ENCODE measurements at places on chromosomes 6 and 20.

GRCh38 chr6:126826166-126826714 is 292.2 kb upstream of the RSPO3 start:
- no peak for DNase-seq

DNA sequence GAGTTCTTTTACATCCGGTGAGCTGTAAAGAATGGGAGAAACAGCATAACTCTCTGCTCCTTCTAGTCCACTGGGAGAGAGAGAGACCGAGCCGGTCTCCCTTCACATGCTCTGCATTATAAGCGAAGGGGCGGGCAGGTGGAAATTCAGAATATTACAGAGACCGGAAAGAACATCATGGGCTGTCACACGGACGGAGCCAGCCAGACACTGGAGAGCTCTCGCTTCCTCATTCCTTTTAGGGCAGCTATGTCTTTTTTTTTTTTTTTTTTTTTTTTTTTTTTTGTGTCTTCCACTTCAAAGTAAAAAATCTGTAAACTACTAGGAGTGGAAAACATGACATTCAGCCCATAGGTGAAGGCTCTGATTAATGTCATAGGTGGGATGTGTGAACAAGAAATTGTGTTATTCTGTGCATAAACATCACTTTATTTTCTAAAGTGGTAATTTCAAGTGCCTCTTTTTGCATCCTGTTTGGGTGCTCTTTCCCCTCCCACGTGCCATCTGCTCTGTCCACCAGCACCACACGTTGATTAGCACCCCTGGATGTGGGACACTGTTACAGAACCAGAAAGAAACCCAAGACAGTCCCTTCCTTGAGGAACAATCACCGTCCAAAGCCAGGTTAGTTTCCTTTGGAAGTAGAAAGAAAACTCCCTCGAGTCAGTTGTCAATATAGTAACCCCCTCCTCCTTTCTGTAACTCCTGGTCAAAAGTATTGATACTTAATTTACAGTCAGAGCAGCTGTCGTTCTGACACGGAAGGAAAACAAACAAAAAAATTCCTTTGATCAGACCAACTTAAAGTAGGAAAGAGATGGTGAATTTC is at the start of gene TAGAP:
TAGAP (minus strand) TSS at position 93 of the 829 bp plus-strand sequence. CDS start 845 bp downstream, outside the sequence.
- no peak for DNase-seq

DNA sequence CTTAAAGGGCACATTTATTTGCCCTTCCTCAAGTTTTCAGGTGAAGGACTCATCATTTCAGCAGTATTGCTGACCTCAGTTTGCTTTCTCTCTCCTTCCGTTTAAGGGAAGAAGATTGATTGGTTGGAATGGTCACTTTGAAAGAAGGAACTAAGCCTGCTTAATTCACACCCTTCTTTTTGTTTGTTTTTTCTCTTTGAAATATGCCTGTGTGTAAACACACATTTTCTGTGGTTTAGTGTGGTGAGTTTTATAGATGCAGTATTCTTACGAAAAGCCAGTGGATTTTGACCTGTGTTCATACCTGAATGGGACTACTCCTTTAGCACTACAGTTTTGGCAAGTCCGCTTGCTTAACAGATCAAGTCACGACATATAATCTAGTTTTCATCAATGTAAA is 548.8 kb upstream of the EPHA7 start:
- no peak for DNase-seq

- DNase-seq: no peak
These were observed 133.7 kb upstream of the GMDS start for GRCh38 chr6:2378891-2379652.

DNA sequence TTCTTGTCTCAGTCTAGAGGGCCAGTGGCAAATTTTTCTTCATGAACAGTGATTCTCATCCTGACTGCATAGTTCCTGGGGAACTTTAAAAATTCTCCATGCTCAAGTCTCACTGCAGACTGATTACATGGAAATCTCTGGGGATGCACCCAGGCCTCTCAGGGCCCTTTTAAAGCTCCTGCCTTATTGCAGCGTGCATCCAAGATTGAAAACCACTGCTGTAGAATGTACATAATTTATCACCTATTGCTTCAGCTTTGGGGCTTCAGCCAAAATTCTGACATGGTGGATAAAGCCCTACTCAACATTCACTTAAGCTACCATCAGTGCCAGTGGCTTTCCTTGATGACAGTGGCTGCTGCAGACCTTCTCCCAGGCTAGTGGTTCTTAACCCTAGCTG is 143.8 kb downstream of the BTBD3 start:
- DNase-seq: no peak

DNA sequence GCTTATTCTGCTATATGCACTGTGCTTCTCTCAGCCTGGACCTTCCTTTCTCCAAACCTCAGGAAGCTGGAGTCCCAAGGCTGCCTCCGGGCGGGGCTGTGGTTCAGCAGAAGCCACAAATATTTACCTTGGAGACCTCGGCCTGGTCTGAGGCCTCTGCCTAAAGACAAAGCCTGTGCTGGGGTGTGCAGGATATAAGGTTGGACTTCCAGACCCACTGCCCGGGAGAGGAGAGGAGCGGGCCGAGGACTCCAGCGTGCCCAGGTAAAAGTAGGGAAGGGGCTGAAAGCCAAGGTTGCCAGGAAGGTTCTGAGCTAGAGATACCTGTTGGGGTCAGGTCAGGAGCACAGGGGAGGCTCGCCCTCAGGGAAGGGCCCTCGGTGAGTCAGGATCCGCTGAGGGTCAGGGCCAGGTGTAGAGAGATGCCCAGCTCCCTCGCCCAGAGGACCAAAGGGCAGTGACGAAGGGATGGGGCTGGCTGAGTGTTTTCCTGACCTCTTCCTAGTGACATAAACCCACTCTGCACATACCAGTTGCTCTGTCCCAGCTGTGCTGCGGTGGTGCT is at the start of gene BPIFB1:
BPIFB1 (plus strand) TSS at position 224 of the 565 bp plus-strand sequence. CDS start 2,860 bp downstream, outside the sequence.
- DNase-seq: no peak

GRCh38 chr6:133136177-133136880 is 104.8 kb upstream of the EYA4 start:
- no peak for DNase-seq

DNA sequence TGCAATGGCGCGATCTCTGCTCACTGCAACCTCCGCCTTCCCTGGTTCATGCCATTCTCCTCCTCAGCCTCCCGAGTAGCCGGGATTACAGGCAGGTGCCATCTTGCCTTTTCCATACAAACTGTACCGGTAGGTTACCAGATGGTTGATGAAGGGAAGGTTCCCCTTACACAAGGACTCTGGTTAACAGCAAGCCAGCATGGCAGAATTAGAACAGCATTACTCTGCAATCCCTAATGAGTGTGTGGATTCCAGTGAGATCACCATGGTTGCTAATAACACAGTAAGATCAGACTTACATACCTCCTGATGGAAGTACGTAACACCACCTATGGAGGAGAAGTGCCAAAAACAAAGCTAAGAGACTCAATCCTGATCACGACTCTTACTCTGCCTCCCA is 51.7 kb downstream of the TTI1 start:
- DNase-seq: no peak

- peak; percentile 84 for DNase-seq
These were observed 38.5 kb downstream of the DLGAP4 start for GRCh38 chr20:36344517-36345132.

DNA sequence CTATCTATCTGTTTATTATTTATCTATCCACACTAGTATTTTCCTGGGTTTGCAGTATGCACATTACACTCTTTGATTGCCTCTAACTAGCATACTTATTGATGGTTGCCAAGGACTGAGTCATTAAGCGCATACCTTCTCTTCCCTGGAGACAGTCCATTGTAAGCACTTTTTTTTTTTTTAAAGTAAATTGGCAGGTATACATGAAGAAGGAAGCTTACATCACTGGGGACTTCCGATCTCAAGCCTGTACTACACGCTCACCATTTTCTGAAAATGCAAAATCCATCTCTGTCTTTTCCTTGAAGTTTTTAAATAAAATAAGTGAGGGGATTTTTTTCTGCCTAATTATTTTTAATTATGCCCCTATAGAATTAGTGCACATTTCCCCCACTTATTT is 63.5 kb downstream of the HMGN3 start:
- DNase-seq: no peak

- DNase-seq: no peak
These were observed 305.9 kb downstream of the CLIC5 start for GRCh38 chr6:45709781-45710220.

DNA sequence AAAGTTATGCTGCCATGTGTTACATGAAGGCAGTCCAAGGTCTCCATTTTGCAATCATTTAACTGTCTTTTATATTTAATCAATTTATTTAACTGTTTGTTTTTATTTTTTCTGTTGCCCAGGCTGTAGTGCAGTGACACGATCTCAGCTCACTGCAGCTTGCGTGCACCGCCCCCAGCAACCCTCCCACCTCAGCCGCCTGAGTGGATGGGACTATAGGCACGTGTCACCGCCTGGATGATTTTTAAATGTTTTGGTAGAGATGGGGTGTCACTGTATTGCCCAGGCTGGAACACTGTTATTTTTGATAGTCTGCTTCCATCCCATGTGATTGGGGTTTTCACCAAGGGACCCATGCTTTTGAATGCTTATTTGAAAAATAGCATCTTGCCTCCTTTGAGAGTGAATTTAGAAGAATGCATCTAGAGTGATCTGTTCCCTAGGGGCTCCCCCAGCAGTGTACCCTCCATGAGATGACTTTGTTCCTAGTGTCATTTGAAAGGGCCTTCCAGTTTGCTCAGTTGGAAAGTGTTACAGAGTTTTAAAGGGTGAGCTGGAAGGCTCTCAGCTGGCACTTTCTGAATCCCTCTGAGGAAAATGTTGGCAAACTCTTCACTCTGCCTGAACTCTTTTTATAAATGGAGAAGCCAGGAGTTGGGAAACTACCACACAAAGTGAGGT is 143.4 kb downstream of the JARID2 start:
- no peak for DNase-seq

DNA sequence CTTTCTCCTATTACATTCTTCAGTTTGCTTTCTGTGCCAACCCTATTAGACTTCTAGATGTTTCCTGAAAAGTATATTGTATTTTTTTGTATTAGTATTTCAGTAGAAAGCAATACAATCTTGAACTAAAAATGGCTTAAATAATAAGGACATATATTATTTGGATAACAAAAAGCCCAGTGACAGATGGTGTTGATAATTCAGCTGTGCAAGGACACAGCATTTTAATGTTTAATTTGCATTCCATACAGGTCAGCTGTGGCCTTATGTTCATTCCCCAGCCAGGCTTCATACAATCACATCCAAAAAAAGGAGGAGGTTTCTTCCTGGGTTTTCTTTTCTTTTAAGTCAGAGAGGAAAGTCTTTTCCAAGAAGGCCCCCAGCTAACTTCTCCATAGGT is 236.9 kb downstream of the CD109 start:
- no peak for DNase-seq

- DNase-seq: no peak
These were observed 8.0 kb downstream of the BTN2A1 start for GRCh38 chr6:26465776-26466175.

DNA sequence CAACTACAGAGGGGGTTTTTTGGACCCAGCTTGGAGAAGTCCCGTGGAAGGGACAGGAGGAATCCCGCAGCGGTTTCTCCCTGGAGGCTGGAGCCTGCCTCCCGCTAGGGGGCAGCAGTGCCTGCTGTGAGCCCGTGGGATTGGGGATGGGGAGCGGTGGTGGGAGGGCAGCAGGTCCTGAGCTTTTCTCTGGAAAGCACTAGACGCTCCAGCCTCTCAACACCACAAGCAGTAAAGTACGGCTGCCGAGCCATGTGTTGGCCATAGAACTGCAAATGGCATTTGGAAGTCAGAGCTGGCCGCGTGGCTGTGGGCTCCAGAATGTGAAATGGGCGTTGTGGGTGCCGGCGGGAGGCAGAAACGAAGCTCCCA is 47.8 kb downstream of the GMPR start:
- DNase-seq: no peak

DNA sequence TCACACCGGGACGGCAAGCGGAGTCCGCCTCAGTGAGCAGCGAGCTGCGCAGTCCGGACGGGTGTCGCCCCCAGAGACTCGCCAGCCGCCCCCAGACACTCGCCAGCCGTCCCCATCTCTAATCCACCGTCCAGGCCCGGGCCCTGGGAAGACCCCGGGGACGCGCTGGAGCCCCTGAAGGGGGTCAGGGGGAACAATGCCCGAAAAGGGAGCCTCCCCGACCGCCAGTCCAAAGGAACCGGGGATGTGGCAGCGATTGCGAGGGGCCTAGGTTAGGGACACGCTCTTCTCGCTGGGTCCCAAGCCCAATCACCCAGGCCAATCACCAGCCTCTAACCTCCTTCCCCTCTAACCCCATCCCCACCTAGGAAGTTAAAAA is 33.1 kb downstream of the TFAP2A start:
- no peak for DNase-seq

DNA sequence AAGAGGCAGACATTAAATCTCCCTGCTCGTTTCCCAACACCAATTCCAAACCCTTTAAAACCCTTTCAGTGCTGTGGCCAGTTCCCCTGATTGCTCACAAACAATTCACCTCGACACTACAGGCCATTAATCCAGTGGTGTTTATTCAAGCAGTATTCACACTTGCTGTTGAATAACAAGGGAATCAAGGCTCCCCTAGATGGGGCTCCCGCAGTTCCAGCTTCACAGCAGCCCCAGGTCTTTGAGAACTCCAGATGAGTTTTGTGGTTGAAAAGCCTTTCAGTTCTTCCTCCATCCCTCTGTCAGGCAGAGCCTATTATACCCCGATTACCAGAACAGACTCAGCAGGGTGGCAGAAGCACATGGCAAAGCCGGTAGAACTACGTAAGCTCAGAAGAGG is 36.2 kb downstream of the JAG1 start:
- DNase-seq: no peak

GRCh38 chr6:41713650-41714291 is 21.6 kb downstream of the TFEB start:
- DNase-seq: no peak

GRCh38 chr20:62743777-62744317 is 35.2 kb downstream of the NTSR1 start:
- DNase-seq: peak; percentile 81

DNA sequence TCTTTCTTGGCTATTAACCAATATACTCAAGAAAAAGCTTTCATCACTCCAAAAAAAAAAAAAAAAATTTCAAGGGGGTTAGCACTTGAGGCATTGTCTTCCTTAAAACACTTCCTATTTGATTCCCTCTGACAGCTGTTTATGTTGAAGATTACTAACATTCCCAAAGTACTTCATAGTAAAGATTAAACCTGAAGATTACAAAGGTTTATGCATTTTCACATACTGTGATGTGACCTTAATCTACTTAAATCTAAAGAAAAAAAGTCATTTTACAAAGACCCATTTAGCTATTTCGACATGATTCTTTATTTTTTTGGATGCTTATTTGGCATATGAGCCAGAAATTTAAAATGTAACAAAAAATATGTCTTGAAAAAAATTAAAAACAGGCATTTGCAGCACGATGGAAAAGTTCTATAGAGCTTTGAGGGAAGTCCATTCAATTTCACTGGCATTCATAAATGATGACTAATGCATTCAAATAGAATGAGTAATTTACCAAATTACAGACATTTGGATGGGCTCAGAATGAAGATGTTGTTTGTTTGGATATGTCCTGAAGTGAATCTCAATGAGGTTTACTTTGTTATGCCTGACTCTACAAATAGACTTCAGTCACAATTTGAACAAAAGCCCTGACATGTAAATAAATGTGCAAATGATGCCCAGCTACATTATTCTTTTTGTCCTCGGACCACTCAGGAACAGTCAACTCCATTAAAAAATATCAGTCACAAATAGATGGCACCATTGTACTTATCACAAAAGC is 674.6 kb upstream of the MARCKS start:
- no peak for DNase-seq

- peak; percentile 75 for DNase-seq
These were observed 69.6 kb downstream of the HFE start for GRCh38 chr6:26156850-26157250.

- no peak for DNase-seq
These were observed 2.7 kb upstream of the DDR1 start for GRCh38 chr6:30881392-30882203.

GRCh38 chr6:56869346-56869745 is 85.6 kb upstream of the BEND6 start:
- DNase-seq: no peak

Data from RWPE2 (cell line).